NCI-H1417 treated with DMSO at 0.1 percent for 48 hours (cell line): ENCODE measurements at places on chromosomes 13 and 19.

DNA sequence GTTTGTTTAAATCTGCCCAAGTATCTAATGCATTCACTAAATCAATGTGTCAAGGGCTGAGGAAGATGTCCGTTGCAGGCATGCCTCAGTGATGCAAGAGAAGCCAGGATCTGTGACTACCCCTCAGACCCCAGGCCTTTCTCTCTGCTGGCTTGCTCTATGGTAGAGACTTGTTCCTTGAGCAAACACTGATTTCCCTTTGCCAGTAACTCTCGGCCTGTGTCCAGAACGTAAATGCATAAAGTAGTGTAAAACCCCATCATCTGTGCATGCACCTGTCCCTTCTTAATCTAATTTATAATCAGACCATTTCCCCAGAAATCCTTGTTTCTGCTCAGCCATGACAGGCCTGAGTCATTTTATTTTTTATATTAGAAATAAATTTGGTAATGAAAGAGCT lies 28.7 kb upstream of the FRY start:
- no peak for DNase-seq

- DNase-seq = no peak
These were observed 65.3 kb upstream of the ZNF681 start for GRCh38 chr19:23823952-23824389.

- no peak for DNase-seq
These were observed 11.7 kb upstream of the FAM216B start for GRCh38 chr13:42769650-42770049.

GRCh38 chr13:46797501-46798237 lies 708 bp upstream of the ESD start:
- no peak for DNase-seq

GRCh38 chr13:83929157-83929556 lies 46.9 kb upstream of the SLITRK1 start:
- DNase-seq = no peak

- DNase-seq = no peak
These were observed 200.4 kb downstream of the KLF12 start for GRCh38 chr13:73933795-73934194.

DNA sequence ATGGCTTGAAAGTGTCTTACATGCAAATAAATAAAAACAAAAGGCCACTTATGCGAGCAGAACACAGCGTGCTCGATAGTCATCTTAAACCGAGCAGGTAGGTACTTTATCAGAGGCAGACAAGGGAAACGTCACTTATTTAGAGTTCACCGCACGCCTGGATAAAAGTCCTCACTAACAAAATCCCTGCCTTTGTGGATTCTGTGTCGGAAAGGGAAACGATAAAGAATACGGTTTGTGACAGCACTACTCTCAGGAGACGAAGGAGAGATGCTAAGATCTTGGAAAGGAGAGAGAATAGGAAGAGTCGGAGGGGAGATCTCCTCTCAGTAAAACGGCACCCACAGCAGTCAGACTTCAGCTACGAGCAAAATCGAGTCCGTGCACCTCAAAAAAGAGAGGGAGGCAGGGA lies 581 bp downstream of the RCBTB1 start:
- no peak for DNase-seq

DNA sequence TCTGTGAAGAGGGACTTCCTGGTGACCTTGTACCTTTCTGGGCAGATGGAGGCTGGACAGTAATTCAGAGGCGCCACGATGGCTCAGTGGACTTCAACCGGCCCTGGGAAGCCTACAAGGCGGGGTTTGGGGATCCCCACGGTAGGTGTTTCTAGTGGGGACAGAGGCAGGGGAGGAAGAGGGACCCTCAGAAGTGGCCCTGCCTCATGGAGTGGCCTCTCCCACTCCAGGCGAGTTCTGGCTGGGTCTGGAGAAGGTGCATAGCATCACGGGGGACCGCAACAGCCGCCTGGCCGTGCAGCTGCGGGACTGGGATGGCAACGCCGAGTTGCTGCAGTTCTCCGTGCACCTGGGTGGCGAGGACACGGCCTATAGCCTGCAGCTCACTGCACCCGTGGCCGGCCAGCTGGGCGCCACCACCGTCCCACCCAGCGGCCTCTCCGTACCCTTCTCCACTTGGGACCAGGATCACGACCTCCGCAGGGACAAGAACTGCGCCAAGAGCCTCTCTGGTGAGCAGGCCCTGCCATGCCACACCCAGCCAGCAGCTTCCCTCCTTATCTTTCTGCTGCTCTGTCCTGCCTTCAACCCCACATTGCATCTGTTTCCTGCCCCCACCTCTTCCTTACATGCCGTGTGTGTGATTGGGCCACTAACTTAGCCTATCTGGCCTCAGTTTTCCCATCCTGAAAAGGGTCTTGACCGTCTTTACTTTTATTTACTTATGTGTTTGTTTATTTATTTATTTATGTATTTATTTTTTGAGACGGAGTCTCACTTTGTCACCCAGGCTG lies 7.3 kb downstream of the ANGPTL4 start:
- no peak for DNase-seq

DNA sequence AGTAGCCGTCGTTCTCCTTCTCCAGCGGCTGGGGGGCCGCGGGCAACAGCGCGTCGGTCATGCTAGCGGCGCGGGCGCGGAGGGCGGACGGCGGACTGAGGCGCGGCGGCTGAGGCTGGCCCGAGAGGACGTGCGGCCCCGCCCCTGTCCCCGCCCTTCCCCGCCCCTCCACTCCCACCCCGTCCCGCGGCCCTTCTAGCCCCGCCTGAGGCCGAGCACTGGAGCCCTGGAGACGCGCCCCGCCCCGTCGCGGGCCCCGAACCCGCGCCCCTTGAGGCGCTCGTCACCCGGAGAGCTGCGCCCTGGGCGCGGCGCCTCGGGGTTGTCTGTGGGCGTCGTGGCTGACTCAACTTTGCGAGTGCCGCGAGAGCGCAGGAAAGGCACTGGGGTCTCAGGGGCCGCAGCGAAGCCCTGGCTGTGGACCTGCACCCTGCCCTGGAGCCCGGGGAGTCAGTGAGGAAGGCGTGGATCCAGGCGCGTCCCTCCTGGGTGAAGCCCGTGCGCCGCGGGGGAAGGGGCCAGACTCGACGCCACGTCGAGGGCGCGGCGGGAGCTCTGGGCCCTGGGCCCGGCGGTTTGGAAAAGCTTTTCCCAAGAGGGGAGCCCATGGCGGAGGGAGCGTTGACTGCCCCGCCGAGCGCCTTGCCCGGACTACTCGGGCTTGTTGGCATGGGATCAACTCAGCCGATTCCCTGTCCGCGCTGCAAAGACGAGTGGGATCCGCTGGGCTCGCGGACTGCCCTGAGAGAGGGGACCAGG lies at the start of gene RHPN2:
RHPN2 (minus strand) TSS at position 97 of the 759 bp plus-strand sequence; CDS start at position 61, 36 bp downstream.
- no peak for DNase-seq

DNA sequence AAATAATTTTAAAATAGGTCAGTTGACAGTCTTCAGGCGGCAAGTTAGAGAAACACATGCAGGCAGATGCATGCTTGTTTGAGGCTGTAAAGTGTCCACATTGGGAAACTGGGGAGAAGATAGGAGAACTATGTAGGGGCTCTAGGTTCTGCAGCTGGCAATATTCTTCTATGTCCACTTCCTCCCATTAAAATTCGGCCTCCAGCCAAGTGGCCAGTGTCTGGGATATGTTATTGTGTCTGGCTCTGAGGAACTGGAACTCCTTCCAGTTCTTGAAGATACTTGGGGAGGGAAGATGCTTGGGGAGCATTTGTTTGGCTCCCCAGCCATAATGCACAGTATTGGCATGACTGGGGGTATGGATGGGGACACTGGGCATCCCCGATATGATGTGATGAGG lies 20.9 kb upstream of the KLF2 start:
- DNase-seq = no peak

- DNase-seq = no peak
These were observed 8.1 kb downstream of the STK11 start for GRCh38 chr19:1213391-1214286.

DNA sequence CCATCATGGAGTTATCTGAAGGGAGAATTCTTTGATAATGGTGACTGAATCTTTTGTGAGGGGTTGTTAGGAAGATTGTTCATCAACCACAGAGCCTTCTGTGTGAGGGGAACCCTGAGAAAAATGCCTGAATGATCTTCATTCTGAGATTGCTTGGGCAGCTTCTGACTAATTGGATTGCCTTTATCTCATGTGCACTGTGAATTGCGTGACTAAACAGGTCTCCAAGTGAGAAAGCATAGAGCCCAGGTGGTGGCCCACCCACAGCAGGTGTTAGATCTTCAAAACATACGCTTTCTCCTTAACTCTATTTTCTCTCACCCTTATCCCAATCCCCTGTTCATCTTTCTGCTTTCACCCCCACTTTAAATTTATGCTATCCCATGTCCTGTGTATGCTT lies 58.3 kb downstream of the DOCK9 start:
- DNase-seq = no peak

DNA sequence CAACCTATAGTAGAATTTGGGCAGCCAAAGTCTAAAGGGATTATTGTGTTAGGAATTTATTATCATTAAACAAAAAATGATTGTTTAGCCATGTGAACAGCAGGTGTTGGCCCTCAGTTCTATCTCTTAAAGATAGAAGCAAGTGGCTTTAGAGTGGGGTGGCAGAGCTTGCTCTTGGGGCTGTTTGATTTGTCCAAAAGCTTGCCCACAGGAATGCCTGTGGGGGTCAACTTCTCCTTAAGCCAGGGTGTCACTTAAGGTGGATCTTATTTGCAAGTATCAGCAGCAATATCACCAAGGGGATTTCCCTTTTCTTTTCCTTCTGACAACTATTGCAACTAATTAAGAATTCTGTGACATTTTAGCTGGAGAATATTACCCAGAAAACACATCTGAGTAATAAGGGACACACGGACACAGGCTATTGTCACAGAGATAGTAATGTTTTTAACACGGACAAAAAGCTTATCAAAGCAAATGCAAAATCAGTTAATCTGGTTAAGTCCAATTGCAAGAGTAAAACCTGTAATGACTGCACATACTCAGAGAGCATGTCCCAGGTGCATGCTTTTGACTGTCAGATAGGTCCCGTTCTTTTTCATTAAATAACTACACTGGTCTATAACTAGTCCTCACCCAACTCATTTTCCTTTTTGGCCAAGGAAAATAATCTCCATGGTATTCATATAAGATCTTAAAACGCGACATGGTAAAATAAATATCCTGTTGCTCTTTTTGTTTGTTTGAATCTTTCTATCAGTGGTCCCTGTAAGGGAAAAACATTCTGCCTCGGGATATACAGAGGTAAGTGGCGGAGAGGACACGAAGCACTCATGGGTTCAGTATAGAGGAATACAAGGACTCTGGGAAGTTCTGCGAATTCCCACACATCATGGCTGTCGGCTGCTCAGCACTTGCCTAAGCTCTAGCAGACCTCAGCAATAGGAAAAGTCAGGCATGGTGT lies 172.1 kb upstream of the RFC3 start:
- no peak for DNase-seq

GRCh38 chr13:63408331-63409189 lies 1992.9 kb upstream of the PCDH20 start:
- no peak for DNase-seq

- DNase-seq = no peak
These were observed 42.0 kb downstream of the LNX2 start for GRCh38 chr13:27578121-27579030.
